ENCODE measurements at places on chromosomes 1 and 21. TPM values are rescaled to one million over a fixed set of nuclear protein-coding genes. Genes with fewer than 3 reads are reported as not detected.

- DNase-seq, result no peak
Observed at GRCh38 chr1:53899206-53899628, 5.2 kb downstream of the DIO1 start.

- no peak for DNase-seq
Observed at GRCh38 chr1:245337829-245338484, 183.2 kb downstream of the KIF26B start.

DNA sequence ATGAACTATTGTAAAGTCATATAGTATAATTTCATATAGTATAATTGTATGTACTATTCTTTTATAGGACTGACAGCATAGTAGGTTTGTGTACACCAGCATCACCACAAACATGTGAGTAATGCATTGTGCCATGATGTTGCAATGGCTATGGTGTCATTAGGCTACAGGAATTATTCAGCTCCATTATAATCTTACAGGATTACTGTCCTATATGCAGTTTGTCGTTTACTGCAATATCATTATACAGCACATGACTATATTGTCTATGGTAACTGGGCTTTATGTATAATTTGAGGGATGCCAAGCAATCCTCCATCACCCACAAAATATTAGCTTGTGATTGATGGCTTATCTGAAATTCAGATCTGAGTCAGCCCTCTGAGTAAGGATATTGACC, 54.2 kb upstream of the PBX1 start:
- DNase-seq, result no peak

Gene SH3D21
- total RNA-seq, result 17.2 TPM

GRCh38 chr1:44300852-44301251, 54.2 kb downstream of the ERI3 start:
- no peak for DNase-seq

Gene NTMT2
- not detected for total RNA-seq

Gene CELA2A
- total RNA-seq, result not detected

DNA sequence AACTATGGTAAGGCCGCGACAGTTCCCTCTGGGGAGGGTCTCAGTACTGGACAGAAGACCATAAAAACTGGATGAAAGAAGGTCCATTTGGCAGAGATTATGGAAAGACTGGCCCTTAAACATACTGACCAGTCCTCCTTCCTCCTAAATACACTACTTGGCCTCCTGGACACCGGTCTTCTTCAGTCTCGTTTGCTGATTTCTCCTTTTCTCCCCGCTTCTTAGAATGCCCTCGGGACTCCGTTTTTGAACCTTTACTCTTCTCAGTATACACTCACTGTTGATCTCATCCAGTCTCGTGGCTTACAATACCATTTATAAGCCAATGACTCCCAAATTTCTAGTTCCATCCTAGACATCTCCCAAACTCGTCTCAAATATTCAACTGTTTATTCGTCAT, 694 bp upstream of the MRPL9 start:
- no peak for DNase-seq

DNA sequence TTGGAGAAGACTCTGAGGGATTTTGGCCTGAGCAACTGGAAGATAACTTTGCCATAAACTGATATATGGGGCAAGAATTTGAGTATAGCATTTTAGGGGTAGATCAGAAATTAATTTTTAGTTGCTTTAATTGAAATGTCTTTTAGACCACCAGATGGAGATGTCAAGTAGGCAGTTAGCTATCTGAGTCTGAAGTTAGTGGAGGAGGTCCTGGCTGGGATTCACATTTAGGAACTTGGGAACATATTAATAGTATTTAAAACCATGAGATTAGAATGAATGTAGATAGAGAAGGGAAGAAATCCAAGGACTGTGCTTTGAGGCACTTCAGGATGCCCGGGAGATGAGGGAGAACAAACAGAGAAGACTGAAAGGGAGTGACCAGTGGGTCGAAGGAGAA, 32.6 kb downstream of the SLC44A3 start:
- DNase-seq, result no peak

DNA sequence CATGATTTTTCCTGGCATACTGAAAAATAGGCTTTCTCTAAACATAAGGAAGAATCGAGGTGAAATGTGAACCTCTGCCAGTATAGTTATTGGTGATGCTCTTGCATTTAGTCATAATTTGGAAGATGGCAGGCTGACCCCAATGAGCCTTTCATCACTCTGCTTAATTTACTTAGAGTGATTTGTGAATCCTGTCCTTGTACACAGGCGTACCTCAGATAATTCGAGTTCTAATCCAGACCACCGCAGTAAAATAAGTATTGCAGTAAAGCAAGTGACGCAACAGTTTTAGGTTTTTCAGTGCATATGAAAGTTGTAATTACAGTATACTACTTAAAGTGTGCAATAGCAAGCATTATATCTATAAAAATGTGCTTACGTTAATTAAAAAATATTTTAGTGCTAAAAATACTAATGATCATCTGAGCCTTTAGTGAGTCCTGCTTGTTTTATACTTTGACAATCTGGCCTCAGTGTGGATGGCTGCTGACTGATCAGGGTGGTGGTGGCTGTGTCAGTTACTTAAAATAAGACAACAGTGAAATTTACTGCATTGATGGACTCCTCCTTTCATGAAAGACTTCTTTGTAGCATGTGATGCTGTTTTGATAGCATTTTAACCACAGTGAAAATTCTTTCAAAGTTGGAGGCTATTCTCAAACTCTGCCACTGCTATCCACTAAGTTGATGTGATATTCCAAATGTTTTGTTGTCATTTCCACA, 1.7 kb downstream of the PKNOX1 start:
- DNase-seq, result no peak

Gene SLAMF6
- total RNA-seq, result 8.6 TPM

GRCh38 chr1:208026880-208027438, 116.0 kb upstream of the CD34 start:
- no peak for DNase-seq

Gene FNBP1L
- total RNA-seq, result 16.9 TPM

- DNase-seq, result no peak
Observed at GRCh38 chr1:59179673-59180072, 117.2 kb upstream of the FGGY start.

DNA sequence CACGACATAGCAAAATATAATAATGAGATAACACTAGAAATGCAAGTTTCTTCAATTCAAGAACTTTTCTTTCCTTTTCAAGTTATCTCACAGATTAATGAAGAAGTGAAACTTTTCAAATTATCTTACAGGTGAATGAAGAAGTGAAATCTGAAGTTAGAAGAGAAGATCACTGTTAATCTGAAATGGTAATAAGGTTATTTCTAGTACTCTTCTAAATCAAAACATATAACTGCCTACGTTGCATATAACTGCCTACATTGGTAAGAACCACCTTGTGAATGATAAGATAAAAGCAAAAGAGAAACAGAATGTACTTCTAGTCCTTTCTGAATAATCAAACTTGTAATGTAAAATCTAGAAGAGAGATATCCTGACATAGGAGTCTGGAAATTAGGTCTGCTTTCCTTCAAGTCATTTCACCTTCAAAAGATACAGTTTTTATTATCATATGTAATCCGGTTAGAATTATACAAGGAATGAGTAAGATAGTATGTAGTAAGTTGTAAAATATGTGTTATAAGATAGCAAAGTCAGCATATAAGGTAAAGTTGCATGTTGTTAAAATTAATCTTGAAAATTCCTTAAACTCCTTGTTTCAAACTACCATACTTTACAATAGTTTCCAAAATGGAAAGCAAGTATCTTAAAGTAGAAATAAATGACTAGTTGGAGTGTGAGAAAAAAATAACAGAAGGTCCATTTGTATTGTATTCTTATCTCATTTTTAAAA, 522.4 kb upstream of the ZRANB2 start:
- DNase-seq, result no peak

- no peak for DNase-seq
Observed at GRCh38 chr1:193634876-193635275, 448.5 kb upstream of the B3GALT2 start.

DNA sequence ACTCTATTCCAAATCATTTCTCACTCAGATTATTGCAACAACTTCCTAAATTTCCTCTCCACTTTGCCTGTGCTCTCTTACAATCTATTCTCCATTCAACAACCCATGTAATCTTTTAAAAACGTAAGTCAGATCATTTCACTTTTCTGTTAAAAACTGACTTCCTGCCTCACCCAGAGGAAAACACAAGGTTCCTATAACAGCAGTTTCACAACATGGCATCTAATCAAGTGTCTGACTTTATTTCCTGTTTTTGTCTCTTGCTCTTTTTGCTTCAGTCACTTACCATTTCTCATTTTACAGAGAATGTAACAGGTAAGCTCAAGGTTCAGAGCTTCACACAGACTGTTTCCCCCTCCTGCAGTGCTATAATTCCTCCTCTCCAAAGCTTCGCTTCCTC, 560.7 kb downstream of the LRRIQ3 start:
- no peak for DNase-seq

DNA sequence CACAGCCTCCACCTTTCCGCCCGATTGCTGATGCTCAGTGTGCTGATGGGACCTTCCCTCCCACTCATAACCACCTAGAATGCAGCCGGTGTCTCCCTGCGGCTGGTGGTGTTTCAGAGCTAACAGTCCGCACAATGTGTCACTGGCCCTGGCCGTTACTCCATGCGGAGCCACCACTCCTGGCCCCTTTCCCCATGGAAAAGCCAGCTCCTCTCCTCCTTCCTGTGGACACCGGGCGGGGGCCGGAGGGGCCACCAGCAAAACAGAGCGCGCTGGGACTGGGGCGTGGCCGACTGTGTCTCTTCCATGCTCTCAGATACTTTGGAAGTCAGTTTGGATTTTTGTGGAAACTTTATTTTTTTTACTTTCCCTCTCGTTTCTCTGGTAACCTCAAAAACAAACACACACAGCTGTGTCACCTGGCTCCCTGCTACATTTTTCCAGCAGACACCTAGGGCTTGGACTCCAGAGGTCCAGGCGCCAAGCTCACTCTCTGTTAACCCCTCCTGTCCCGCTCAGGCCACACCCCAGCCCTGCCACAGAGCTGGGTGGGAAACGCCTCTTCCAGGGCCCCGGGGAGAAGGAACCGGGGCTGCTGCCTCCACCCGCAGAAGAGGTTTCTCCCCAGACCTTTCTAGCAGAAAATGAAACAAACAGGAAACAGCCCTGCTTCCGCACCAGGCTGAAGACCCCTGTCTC, 32.5 kb upstream of the COL6A2 start:
- peak; percentile 64 for DNase-seq

DNA sequence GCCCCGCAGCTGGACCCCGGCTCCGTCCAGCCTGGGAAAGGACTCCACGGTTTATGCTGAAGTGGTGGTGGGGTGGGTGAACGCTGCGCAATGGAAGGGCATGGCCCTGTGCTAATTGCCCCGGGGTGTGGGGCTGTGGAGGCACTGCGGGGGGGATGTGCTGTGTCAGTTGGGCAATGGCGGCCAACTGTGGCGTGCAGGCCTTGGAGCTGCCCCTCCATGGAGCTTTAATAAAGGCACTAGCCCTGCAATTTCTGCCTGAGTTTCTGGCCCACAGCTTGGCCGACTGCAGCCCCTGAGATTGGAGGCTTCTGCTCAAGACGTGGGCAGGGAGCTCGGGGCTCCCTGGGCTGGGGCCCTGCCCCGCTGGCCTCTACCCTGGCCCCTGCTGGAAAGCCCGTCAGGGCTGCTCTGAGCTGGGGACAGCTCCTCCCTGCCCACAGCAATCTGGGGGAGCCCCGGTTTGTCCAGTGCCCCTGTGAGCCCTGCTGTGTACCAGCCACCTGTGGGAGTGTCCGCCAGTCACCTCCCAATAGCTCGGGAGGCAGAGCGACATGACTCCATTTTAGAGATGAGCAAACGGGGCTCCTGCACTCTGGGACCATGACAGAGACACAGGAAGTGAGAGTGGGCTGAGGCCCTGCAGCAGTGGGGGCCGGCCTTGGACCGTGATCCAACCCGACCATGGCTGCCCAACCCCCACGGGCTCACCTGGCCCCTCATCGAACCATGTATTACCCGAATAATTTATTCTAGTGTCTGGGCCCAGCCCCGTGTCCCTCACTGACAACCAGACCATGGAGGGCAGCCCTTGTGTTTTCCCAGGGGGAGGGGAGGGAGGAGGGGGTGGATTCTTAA, 8.7 kb upstream of the TNFRSF14 start:
- no peak for DNase-seq

DNA sequence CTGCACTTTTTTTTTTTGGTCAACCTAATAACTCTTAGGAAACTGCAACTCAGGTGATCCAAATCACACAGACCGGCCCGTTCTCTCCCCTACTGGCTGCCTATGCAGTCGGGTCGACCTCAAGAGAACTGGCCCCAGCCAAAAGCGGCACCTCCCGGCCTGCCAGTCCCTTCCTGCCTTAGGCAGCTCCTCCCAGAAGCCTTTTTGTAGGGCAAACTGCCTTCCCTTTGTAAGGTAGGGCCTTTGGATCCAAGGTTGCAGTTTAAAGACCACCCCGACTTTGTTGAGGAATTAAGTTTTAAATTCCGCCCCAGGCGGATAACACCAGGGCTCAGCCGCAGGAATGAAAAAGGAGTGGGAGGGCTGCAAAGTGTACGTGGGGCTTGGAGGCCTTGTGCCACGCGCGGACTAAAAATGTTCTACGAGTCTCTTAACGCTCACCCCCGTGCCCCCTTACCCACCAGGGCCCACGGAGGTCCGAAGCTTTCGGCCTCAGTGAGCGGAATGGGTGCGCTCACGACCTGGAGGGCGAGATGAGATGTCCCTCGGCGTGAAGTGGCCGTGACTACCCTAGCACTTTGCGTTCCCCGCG, 642 bp upstream of the ST3GAL3 start:
- DNase-seq, result no peak

Gene COL16A1
- total RNA-seq, result 82.3 TPM

DNA sequence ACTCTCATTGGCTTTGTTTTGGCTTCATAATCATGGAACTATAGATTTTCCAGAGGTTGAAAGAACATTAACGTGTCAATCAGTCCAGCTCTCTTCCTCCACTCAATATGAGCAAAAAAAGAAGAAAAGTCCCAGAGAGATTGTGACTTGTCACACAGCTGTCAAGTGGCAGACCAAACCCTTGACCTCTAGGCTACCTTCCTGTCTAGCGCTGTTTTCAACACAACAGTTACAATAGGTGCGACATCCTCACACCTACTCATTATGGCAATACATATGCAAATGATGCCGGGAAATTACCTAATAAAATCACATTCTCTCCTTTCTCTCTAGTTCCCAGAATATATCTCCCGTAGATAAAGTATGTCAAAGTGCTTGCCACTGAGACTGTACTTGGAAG, 1.1 kb downstream of the WARS2 start:
- no peak for DNase-seq

GRCh38 chr1:107574044-107574443, 390.9 kb downstream of the VAV3 start:
- no peak for DNase-seq

- no peak for DNase-seq
Observed at GRCh38 chr1:183327434-183328290, 90.5 kb downstream of the NMNAT2 start.

Gene POU3F1
- not detected for total RNA-seq

Gene TPTE
- total RNA-seq, result not detected

DNA sequence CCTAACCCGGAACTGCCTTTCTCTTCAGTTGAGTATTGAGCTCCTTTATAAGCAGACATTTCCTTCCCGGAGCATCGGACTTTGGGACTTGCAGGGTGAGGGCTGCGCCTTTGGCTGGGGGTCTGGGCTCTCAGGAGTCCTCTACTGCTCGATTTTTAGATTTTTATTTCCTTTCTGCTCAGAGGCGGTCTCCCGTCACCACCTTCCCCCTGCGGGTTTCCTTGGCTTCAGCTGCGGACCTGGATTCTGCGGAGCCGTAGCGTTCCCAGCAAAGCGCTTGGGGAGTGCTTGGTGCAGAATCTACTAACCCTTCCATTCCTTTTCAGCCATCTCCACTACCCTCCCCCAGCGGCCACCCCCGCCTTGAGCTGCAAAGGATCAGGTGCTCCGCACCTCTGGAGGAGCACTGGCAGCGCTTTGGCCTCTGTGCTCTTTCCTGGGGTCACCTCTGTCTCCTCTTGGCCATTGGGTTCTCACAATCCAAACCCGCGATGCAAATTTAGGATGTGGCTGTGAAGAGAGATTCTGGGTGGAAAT, 3.7 kb downstream of the OLIG2 start:
- DNase-seq, result no peak
